HTR-8/SVneo (cell line): ENCODE measurements at places on chromosomes 2 and 18.
A peak's percentile ranks its signal among the peaks of the same experiment; 100 is the strongest.

DNA sequence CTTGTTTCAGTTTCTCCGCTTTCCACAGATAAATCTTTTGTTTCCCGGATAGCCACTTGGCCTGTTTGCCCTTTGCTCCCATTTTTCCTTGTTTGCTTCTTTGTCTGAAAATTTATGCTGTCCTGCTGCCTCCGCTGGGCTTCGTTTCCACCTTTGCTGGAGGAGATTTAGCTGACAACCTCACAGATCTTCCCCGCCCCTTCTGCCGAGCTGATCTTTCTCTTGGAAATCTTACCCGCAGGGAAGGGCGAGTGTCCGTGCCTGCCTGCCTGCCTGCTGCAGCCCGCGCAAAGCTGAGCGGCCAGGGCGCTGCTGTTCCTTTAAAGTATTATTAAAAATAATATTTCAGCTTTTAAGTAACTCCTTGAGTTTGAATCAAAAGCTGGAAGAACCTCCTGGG, 1.4 kb upstream of the XRCC5 start:
- no peak for DNase-seq

DNA sequence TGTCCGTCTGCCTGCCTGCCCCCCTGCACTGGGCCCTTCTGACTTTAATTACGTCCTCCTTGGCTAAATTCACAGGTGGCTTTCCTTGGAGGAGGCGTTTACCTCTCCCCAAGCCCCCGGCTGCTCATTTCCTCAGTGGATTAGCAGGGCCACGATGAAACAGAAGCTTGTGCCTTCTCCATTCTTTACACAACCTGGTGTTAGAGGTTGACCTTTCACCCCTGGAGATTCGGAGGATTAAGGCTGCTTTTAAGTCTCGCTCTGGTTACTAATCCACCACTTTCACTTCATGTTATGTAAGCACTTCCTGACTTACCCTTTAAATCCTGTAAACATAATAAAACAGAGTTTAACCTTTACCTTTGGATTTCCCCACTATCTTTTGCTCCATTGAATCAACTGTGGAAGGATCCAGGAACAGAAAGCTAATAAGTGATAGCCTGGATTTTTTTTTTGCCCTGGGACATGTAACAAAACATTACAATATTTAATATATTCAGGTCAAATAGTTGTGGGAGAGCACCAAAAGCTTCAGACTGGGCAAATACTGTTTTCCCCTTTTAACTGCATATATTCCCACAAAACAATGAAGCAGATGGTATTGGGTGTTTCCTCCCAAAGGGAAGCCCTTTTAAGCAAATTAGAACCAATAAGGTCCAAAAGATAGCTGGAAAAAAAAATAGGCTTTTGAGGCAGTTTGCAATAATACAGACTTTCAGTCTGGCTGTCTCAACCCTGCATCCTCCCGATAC, 370.2 kb downstream of the EN1 start:
- DNase-seq, result no peak

GRCh38 chr18:49226243-49227000, 234.0 kb downstream of the DYM start:
- no peak for DNase-seq

DNA sequence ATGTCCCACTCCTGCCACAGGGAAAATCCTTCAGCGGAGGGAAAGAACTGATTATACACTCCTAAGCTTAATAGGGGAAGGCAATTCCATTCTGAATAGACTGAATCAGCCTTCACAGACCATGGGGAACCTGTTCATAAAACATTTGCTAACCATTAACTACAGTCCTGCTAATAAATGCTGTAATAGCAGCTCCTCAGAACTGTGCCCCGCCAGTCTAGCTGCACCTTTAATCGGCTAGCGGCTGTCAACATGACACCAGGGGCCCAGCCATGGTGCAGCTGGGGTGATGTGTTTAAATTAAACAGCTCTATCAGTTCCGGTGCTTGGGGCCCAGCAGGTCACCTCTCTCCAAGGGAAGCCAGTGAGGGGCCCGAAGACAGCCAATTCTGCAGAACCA, 77.8 kb downstream of the GALNT14 start:
- no peak for DNase-seq

GRCh38 chr2:27407798-27408491, 1.4 kb downstream of the PPM1G start:
- peak; percentile 75 for DNase-seq

- no peak for DNase-seq
These were observed 5.7 kb downstream of the GPATCH11 start for GRCh38 chr2:37090019-37090477.
